ENCODE measurements at places on chromosomes 4 and X.

GRCh38 chrX:148582353-148582752, 81.9 kb downstream of the AFF2 start:
- H3K27me3 ChIP-seq: peaks cover 19% of the 10 kb centered on the region
- peaks cover 3% of the 10 kb centered on the region for H3K4me1 ChIP-seq
- no peak overlapping the region for H3K27ac ChIP-seq
- H3K36me3 ChIP-seq: no peaks in the 10 kb centered on the region
- no peak for DNase-seq

GRCh38 chrX:70030301-70030767, 19.4 kb downstream of the AWAT2 start:
- no peak overlapping the region for H3K27ac ChIP-seq
- peak; percentile 50 for DNase-seq
- no peak overlapping the region for H3K4me3 ChIP-seq
- H3K36me3 ChIP-seq: no peaks in the 10 kb centered on the region
- H3K27me3 ChIP-seq: peaks cover 52% of the 10 kb centered on the region

- H3K27ac ChIP-seq: no peak overlapping the region
- no peak overlapping the region for H3K4me3 ChIP-seq
- no peaks in the 10 kb centered on the region for H3K36me3 ChIP-seq
- peaks cover 26% of the 10 kb centered on the region for H3K4me1 ChIP-seq
- peaks cover 90% of the 10 kb centered on the region for H3K27me3 ChIP-seq
Observed at GRCh38 chr4:84500386-84501201, 1.5 kb upstream of the NKX6-1 start.

- H3K27ac ChIP-seq: no peak overlapping the region
- H3K27me3 ChIP-seq: peaks cover 28% of the 10 kb centered on the region
- DNase-seq: no peak
- H3K36me3 ChIP-seq: no peaks in the 10 kb centered on the region
- H3K4me3 ChIP-seq: no peak overlapping the region
Observed at GRCh38 chr4:163701916-163702315, 207.4 kb downstream of the TMA16 start.

GRCh38 chr4:44017422-44017739, 431.2 kb downstream of the KCTD8 start:
- H3K27ac ChIP-seq: no peak overlapping the region
- no peak for DNase-seq
- H3K36me3 ChIP-seq: no peaks in the 10 kb centered on the region
- H3K27me3 ChIP-seq: no peaks in the 10 kb centered on the region
- H3K4me3 ChIP-seq: no peak overlapping the region
- H3K4me1 ChIP-seq: no peaks in the 10 kb centered on the region

- no peak overlapping the region for H3K4me3 ChIP-seq
- H3K4me1 ChIP-seq: peaks cover 2% of the 10 kb centered on the region
- H3K27me3 ChIP-seq: no peaks in the 10 kb centered on the region
- no peak overlapping the region for H3K27ac ChIP-seq
- H3K36me3 ChIP-seq: no peaks in the 10 kb centered on the region
Observed at GRCh38 chr4:81541161-81541945, 69.6 kb upstream of the RASGEF1B start.

GRCh38 chr4:151418385-151418784, 9.4 kb downstream of the FHIP1A start:
- H3K4me3 ChIP-seq: no peak overlapping the region
- no peak overlapping the region for H3K27ac ChIP-seq
- no peaks in the 10 kb centered on the region for H3K36me3 ChIP-seq
- DNase-seq: no peak
- H3K4me1 ChIP-seq: no peaks in the 10 kb centered on the region

DNA sequence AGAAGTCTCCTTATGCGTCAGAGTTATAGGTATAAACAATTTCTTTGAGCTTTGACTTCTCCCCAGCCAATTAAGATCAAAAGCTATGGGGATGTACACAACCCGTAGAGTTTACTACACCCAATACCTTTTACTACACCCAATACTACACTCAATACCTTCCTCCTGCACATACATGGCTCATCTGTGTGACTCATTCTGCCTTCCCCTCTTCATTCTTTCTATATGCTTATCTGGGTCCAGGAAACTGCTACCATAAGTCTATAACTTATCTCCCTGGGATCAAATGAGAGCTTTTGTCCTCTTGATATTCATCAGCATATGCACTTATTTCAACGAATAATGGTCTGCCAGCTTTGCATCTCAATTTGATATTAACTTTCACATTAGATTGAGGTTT, 28.2 kb downstream of the ANKRD50 start:
- H3K4me1 ChIP-seq: peaks cover 12% of the 10 kb centered on the region
- H3K4me3 ChIP-seq: no peak overlapping the region
- DNase-seq: no peak
- no peaks in the 10 kb centered on the region for H3K36me3 ChIP-seq
- H3K27ac ChIP-seq: no peak overlapping the region
- no peaks in the 10 kb centered on the region for H3K27me3 ChIP-seq

- DNase-seq: no peak
- no peaks in the 10 kb centered on the region for H3K36me3 ChIP-seq
- peaks cover 3% of the 10 kb centered on the region for H3K27me3 ChIP-seq
- no peak overlapping the region for H3K27ac ChIP-seq
- H3K4me3 ChIP-seq: no peak overlapping the region
Observed at GRCh38 chr4:146105464-146105863, 70.1 kb upstream of the LSM6 start.

DNA sequence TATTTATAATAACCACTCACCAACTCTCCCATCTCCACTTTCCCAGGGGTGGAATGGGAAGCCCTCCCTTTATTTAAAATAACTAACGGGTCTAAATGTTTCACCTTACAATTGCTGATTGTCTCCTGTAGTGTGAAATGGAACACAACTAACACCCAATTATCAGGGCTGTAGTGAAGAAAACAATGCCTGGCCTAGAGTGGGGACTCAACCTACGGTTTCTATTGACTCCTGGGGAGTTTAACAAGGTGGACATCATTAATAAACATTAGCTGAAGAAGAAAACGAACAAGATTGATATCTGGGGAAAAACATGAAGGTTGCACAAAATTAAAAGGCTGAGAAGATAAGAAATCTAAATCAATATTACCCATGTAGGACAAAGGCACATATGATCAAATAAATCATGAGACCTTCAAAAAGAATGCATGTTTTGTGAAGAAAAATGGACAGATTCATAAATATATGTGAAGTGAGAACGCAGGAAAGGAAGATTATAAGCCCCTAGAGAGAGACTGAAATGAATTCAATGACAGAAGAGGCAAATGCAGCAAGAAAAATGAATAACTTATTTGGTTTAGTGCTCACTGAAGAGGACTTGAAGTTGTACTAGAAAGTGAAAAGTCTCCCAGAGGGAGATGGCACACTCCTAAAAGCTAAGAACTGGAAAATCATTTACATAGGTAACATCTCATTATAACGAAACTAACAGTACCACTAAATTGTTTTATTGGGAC, 593.0 kb upstream of the AADAT start:
- no peak overlapping the region for H3K4me3 ChIP-seq
- H3K36me3 ChIP-seq: no peaks in the 10 kb centered on the region
- no peak overlapping the region for H3K27ac ChIP-seq
- H3K27me3 ChIP-seq: no peaks in the 10 kb centered on the region

DNA sequence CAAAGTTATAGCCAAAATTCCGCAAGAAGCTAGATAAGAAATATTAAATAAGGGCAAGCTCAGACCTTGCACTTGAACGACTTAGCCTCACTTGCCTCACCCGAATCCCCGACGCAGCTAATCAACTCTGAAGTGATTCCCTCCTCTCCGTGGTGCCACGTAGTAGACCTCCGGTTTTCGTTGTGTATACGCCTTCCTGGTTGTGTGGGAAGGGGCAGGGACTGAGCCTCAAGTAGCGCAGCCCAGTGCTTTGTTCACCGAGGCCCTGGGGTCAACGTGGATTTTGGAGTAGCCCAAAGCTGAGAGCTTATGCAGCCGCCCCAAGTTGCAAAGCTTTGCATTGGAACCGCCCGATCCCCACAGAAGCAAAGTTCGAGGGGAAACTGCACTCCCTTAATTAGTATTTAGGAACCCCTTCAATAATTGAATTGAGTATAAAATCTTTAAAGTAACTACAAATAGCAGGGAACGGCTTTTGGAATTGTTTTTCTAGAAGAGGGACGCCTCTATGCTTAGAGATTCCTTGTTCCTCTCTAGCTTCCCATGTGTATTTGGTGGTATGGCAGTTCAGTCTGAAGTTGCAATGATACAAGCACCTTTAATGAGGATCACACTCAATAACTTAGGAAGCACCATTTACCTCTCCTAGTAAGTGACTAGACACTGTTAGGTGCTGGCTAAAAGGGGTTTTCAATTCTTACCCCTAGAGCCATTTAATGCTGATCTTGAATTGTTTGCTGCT, 55.7 kb downstream of the LINC00632 start:
- peak; percentile 28 for DNase-seq
- H3K4me3 ChIP-seq: peak overlapping the region; percentile 63
- H3K27me3 ChIP-seq: peaks cover 51% of the 10 kb centered on the region
- H3K27ac ChIP-seq: no peak overlapping the region

- H3K4me1 ChIP-seq: peaks cover 34% of the 10 kb centered on the region
- no peaks in the 10 kb centered on the region for H3K36me3 ChIP-seq
- H3K27me3 ChIP-seq: peaks cover 11% of the 10 kb centered on the region
- DNase-seq: no peak
Observed at GRCh38 chrX:112645774-112646173, 34.0 kb downstream of the LHFPL1 start.

- H3K27me3 ChIP-seq: no peaks in the 10 kb centered on the region
- no peaks in the 10 kb centered on the region for H3K36me3 ChIP-seq
- no peak overlapping the region for H3K27ac ChIP-seq
- no peak for DNase-seq
- H3K4me1 ChIP-seq: no peaks in the 10 kb centered on the region
Observed at GRCh38 chr4:141713771-141714445, 77.5 kb downstream of the IL15 start.

- no peaks in the 10 kb centered on the region for H3K4me1 ChIP-seq
- H3K36me3 ChIP-seq: no peaks in the 10 kb centered on the region
- peaks cover 5% of the 10 kb centered on the region for H3K27me3 ChIP-seq
- no peak overlapping the region for H3K27ac ChIP-seq
- no peak for DNase-seq
- no peak overlapping the region for H3K4me3 ChIP-seq
Observed at GRCh38 chr4:176217510-176217909, 22.1 kb upstream of the SPATA4 start.

DNA sequence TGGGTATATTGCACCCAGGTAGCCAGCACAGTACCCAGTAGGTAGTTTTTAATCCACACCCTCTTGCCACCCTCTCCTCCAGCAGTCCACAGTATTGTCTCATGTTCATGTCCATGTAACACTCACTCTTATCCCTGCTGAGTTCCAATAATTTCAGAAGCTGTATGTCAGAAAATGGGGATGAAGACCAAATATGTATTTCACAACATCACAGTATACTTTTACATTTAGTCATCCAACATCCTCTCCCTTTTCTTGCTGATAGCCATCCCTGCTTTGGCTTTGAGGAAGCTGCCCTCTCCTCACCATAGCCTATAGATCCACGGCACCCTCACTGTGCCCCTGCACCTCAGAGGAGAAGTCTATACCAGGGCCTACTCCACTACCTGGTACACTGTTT, 126.0 kb upstream of the LDB2 start:
- H3K4me1 ChIP-seq: no peaks in the 10 kb centered on the region
- H3K27ac ChIP-seq: no peak overlapping the region
- H3K4me3 ChIP-seq: no peak overlapping the region

DNA sequence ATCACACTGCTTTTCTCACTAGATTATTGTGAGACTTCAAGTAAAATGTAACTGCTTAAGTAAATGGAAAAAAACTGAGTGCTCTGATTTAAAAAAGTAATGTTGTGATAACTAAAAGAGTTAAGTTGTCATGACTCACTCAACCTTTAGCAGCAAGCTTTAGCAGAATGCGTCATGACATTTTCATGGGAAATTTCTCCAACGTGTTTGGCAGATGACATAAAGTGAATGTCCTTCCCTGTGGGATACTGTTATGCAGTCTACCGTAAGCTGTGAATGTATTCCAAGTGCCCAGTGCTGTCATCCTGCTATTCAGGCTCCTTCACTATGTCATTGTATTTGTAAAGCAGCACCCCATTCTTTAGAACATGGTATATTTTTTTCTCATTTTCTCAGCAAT, 136.2 kb downstream of the CPXCR1 start:
- DNase-seq: no peak
- no peaks in the 10 kb centered on the region for H3K36me3 ChIP-seq
- H3K27me3 ChIP-seq: no peaks in the 10 kb centered on the region
- H3K4me3 ChIP-seq: no peak overlapping the region

DNA sequence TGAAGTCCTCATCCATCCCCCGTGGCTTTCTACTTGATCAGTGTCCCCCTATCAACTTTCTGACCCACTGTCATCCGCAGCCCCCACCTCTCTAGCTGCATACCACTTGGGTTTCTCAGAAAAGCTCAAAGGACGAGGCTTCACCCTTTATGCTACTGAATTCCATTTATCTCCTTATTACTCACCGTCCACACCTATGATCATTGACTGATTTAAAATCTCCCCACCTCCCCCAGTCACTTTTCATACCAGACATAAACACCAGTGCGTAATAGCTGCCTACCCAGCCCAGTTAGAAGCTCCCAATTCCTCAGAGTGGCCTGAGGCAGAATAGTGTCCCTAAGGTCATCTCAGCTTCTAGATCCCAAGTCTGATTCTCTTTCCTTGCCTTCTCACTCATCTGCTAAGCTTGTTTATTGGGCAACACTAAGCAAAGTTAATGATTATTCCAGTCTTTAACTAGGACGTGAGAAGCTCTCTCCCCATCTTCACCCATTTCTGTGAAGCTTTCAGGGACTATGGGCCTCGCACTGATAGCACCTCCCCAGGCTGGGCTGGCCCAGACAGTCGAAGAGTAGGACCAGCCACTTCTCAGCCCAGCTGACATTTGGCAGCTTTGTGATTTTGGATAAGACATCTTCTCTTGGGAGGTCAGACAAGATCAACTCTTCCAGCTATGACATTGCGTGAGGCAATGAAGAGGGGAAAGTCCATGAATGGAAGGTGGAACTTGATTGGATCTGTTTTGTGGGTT, 7.2 kb upstream of the DDX60L start:
- H3K4me3 ChIP-seq: no peak overlapping the region
- no peaks in the 10 kb centered on the region for H3K36me3 ChIP-seq
- DNase-seq: no peak
- H3K27ac ChIP-seq: peak overlapping the region; percentile 39
- peaks cover 33% of the 10 kb centered on the region for H3K4me1 ChIP-seq

- no peak overlapping the region for H3K4me3 ChIP-seq
- H3K36me3 ChIP-seq: no peaks in the 10 kb centered on the region
- no peak for DNase-seq
- peaks cover 18% of the 10 kb centered on the region for H3K4me1 ChIP-seq
- no peak overlapping the region for H3K27ac ChIP-seq
Observed at GRCh38 chr4:139973616-139974015, 180.4 kb downstream of the MAML3 start.
